T-helper 22 cell (primary cell): ENCODE measurements at places on chromosomes 7 and 10.

- DNase-seq, result no peak
These were observed 93.8 kb upstream of the MEOX2 start for GRCh38 chr7:15780271-15780670.

DNA sequence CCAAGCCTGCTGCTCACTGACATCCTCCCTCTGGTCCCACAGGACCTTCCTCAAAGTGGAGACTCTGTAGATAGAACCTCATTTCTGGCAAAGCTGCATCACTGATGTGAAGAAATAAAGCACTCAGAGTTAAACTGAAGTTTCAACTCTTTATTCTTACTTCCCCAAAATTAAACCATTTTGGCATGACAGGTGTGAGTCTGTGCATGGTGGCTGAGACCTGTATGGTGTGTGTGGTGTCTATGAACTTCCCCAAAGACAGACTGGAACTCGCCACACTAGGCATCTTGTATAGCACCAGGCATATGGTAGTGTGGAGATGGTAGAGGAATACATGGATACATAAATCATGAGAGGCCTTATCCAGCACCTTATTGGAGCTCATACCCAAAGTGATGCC is 6.6 kb upstream of the WDFY4 start:
- no peak for DNase-seq

- no peak for DNase-seq
These were observed 75.4 kb downstream of the MPLKIP start for GRCh38 chr7:40059057-40059456.

DNA sequence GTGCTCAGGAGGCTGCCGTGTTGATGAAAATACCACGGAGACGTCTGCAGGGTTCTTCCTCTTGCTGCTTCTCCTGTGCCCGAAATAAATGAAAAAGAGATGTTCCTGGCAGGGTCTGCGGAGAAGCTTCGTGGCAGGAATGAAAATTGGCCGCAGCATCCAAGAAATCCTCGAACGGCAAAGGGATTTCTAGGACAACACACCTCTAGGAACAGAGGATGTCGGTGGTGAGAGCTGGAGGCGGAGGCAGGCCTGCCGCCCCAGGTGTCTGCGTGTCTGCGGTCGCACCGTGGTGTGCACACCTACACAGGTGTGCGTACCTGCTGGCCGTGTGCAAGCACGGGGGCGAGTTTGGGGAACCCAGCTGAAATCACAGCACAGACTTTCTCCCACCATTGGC is 43.4 kb downstream of the TMEM130 start:
- no peak for DNase-seq

DNA sequence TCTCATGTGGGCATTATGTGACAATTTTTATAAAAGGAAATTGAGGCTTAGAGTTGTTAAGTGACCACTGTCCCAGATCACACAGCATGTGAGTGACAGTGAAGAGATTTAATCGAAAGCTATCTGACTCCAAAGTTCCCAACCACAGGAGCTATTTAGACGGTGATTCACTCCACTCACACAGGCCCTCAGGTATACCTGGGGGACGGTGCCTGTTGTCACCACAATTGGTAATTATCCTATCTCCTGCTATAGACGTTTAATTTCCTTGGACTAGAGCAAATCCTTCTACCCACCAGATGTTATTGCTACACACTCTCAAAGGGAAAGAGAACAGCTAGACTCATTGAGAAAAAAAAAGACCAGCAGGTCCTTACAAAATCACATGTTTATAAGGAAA is 145.5 kb downstream of the KLF6 start:
- DNase-seq, result no peak

- no peak for DNase-seq
These were observed 174.9 kb upstream of the HPS1 start for GRCh38 chr10:98621630-98622029.

DNA sequence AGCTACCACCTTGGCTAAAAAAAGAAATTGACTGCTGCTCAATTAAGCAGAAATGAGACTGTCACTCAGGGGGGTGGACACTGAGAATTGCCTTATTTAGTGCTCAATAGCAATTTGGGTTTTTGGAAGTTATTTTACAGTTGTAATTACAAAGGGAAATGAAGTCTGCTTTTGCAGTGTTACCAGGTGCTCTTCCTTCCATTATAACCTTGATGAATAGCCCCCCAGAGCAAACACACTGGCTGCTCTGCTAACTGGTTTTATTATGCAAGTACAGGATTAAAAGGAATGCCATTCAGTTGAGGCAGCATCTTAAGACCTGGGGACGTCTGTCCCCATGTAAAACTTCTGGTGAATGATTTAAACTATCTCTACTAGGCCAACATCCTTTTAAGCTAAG is 191.0 kb downstream of the EVX1 start:
- DNase-seq, result no peak

DNA sequence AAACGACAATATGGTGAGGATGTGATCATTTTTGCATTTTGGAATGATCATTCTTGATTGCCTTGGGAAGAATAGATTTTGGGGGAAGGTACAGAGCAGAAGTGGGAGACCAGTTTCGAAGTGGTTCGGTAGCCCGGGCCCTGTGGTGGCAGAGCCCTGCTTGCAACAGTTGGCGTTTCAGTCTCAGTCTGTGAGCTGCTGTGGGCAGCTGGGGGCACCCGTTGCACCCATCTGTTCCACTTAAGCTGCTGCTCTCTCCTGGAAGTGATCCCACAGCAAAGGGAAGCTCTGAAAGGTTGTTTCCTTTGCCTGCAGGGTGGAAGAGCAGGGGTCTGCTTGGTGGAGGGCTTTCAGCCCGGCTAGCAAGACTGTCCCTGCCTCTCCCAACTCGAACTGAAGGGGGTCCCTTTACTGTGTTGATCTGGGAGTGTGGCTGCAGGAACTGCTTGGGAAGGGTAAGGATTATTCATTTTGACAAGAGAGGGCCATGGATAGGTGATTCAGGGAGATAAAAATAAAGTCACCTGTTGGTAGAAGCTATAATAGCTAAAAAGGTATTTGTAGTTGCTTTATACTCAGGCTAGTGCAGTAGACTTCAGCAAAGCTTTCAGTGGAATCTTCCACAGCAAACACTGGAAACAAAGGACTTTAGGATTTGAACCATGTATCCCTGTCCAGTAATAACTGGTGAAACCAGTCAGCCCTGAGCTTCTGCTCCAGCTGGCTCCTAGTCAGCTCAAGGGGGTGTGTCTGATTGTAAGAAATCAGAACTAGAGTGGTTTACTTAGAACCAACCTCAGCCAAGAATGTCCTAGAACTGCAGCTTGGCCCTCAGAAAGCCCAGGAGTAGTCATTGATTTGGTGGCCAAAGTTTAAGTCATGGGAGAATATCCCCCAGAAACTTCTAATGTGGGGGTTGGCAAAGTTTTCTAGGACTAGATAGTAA is 53.1 kb upstream of the PDCD4 start:
- no peak for DNase-seq

- DNase-seq, result peak; percentile 71
These were observed at the start of gene CCNY for GRCh38 chr10:35336084-35336831. CCNY (plus strand) TSS chr10:35336509; CDS start chr10:35337054, 545 bp downstream.

DNA sequence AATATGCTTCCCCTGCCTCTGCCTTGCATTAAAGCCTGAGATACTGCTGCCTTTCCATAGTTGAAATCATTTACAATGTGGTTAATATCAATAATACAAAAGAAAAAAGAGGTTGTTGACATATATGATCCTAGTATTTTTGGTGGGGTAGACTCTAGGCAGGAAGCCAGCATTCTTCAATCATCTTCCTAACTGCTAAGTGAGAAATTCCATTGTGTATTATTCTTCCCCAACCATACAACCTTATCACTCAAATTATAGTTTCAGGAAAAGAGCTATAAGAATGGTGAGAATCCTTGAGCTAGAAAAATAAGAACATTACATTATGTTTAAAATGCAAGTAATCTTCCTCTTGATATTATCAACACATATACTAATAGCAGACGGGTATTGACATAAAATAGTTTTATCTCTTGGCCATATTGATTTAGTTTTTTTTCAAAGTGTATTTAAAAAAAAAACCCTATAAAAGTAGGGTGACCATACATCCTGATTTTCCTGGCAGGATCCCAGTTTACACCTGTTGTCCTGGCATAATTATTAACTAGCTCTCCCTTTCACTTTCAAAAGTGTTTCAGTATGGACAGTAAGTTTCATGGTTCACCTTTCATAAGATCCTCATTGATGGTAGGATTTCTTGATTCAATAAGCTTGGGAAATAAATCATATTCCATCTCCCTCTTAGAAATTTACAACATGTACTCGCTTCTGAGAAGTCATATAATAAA is 33.4 kb upstream of the WASL start:
- DNase-seq, result no peak

DNA sequence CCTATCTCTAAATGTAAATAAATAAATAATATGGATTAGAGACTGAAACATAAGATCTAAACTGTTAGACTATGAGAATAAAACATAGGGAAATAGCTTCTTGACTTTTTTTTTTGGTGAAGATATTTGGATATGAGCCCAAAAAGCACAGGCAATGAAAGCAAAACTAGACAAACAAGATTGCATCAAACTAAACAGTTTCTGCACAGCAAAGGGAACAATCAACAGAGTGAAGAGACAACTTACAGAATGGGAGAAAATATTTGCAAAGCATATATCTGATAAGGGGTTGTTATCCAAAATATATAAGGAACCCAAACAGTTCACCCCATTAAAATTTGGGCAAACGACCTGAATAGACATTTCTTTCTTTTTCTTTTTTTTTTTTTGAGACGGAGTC is 148.1 kb downstream of the SUGCT start:
- DNase-seq, result no peak

DNA sequence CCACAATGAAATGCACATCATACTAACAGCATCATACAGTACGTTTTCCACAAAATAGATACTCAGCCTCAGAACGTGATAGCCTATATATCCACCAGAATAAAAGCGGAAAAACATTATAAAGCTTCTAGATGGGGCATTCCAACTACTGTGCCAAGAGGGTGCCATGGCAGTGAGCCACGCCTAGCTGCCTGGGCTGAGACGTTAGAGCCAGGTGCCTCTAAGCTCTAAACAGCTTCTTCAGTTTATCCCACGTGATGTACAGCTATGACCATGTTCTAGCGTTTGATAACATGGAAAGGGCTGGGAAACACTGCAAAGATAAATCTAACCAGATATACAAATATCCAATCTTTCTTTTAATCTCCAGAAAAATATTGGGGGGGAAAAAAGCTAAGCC is 17.8 kb downstream of the USP6NL start:
- DNase-seq, result no peak

- no peak for DNase-seq
These were observed 118.7 kb downstream of the C10orf105 start for GRCh38 chr10:71600849-71601248.

DNA sequence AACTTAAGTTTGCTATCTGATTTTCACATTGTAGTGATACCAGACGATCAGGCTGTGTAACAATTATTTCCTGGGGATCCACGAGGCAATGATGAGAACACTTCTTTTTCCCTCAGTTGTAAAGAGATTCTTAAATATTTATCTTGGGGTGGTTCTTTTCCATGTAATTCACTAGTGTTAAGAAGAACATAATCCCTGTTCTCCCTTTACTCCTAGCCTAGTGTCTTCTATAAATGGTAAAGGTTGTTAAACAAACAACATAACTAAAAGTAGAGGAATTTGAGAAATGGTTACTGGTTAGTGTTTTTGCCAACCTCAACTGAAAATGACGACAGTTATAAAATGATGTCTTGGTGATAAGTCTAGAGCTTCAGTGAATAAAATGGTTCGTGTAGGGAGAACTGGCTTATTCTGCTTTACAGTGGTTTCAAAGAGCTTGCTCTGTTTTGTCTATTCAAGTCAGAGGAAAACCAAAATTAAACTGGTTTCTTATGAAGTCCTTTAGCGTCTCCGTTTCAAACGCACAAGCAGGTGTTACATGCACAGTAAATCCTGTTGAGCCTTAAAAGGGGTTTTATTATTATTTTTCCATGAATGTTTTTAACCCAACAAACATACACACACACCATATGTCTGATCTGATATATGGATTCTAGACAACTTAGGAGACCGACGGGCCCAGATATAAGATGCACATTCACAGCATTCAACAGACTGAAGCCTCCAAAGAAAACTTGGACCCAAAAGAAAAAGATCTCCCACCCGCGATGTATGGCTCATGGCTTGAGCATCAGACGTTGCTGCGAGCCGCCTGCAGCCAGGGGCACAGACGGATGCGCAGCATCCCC is 1.1 kb downstream of the TBX20 start:
- no peak for DNase-seq

DNA sequence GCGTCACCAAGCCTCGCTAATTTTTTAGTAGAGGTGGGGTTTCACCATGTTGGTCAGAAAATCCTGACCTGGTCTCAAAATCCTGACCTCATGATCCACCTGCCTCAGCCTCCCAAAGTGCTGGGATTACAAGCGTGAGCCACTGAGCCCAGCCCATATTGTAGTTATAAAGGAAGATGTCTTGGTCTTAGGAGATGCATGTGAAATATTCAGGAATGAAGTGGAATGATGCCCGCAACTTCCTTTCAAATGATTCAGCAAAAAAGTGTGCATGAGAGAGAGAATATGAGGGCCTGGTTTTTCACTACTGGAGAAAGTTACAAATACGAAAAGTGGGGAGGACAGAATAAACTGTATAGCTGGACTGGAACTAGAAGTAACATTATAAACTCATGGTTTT is 15.9 kb downstream of the TMEM209 start:
- no peak for DNase-seq

GRCh38 chr10:33507662-33508425 is 173.4 kb upstream of the NRP1 start:
- no peak for DNase-seq

DNA sequence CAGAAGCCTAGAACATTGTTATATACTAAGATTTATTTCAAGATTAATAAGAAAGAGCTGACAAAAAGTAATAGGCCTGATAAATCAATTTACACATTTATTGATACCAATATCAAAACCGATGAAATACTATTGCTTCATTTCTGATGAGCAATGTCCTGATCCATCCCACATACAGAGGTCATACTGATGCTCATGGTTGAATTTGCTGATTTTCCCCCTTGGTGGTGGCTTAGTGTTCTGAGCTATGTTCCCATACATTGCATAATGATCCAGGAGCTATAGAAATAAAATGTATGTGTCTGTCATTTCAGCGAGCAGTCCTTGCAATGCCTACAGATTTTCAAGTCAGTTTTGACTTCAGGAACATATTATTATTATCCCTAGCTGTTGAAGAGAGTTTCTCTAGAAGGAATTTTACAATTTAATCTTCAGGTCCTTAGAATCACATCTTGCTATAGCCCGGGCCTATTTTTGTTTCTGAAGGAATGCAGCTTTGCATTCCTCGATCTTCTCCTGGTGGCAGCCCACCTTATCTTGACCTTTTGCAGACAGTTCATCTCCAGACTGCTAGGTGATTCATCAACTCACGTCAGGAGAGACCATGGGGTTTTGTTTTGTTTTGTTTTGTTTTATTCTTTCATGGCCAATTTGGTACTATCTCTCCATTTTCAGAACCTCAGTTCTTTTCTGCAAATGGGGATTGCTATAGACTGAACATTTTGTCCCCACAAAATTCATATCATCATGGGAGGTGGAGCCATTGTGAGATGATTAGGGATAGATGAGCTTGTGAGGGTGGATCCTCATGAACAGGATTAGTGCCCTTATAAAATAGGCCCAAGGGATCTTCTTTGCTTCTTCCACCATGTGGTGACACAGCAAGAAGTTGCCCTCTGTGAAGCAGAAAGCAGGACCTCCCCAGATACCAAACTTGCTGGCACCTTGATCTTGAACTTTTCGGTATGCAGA is 465.6 kb upstream of the IGFBP3 start:
- no peak for DNase-seq
